Aorta (tissue), 5 donors: ENCODE measurements at places on chromosomes 11 and 22. TPM values are rescaled to one million over a fixed set of nuclear protein-coding genes. Genes with fewer than 3 reads are reported as not detected.

- DNase-seq: no peak
Observed at GRCh38 chr11:106186630-106187029, 109.2 kb downstream of the AASDHPPT start.

DNA sequence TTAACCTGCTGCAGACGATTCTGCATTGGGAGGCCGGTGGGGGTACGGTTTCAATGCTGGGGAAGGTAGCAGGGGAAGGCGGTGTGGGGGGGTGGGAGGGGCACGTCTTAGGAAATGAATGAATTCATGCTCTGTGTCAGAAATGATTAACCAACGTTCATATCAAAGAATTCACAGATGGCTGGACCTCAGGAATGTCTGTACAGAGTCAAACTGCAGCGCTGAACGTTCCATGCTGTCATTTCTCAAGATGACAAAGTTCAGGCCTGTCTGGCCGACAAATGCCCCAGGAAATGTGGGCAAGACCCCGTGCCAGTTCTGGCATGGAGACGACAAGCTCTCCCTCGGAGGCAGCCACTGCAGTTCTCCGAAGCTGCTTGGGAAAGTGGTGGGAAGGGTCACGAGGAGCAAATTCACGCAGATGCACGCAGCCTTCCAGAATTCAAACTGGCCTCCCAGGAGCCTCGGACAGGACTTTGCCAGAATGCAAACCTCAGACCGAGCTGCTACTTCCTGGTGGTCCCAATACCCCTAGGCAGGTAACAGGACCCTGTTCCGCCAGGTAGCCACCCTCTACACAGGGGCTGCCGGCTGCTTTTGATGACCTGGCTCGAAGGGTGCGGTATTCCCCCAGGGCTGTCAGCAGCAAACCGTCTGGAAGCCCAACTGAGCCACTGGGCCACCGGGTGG lies 81.5 kb downstream of the TRMU start:
- no peak for DNase-seq

- DNase-seq: no peak
Observed at GRCh38 chr22:39898997-39899396, 1.9 kb upstream of the GRAP2 start.

DNA sequence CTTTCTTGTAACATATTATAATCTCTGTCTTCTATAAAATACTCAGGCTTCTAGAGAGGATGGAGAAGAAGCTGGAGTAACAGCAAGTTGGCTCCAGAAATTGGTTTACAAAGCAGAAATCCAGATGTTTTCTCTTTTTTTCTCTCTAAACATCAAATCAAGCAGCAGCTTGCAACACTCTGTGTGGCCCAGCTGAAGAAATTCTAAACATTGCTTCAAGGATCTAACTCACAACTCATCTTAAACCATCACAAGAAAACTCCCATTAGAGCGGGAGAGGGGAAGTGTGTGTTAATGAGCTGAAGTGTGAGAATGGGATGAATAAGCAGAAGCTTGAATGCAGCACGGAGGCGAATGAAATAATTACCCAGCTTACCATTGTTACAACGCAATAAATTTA lies 146.5 kb downstream of the OPCML start:
- no peak for DNase-seq

MRGPRE gene
- not detected for total RNA-seq

- no peak for DNase-seq
Observed at GRCh38 chr11:65468874-65469333, 29.9 kb upstream of the MALAT1 start.

HBG1 gene
- not detected for total RNA-seq

TMEM138 gene
- total RNA-seq: 31.9 TPM

IFITM10 gene
- total RNA-seq: 15.0 TPM

DNA sequence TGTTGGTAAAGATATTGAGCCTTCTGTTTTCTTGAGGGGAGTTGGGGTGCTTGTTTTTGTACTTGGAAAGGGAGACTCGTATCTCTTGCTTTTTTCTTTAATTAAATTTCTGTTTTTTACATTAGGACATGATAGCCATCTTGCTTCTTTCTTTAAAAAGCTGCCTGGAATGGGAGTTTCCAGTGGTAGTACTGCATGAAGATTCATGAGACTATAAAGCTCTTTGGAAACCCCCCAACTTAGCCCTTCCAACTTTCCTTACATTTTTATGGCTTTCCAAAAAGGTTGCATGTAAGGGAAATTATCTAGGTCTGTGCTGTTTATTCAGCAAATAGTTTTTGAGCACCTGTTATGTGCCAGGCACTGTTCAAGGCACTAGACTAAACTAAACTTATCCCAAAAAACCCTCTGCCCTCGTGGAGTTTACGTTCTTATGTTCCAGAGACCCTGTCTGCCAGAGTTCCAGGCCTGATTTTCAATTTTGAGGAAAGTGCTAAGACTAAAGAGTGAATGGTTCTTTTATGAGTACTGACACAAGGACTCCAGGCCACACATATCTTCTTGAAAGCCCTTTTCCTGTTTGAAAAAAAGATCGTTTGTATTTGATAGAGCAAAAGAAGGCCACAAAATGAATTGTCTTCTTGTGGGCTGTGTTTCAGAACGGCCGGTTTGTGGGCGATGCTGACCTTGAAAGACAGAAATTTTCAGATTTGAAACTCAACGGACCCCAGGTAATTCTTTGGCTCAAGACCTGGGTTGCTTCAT lies 31.9 kb downstream of the CTNND1 start:
- no peak for DNase-seq

- DNase-seq: no peak
Observed at GRCh38 chr11:59283825-59284772, 71.4 kb upstream of the MPEG1 start.

DNA sequence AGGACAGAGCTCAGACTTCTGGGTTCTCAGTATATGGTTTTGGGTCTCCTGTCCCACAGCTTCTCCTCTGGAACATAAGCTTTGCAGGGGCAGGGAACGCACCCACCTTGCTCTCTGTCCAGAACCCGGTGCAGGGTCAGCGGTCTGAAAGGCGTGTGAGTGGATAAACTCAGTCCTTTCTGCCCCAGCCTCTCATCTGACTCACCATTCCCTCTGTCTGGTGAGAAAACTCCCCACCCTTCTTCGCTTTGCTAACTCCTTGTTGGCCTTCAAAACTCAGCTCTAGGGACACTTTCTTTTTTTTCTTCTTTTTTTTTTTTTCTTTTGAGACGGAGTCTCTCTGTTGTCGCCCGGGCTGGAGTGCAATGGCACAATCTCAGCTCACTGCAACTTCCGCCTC lies 68.9 kb upstream of the NUP50 start:
- no peak for DNase-seq

RNF169 gene
- 19.8 TPM for total RNA-seq

GRCh38 chr11:86608251-86608799 lies 64.1 kb downstream of the ME3 start:
- DNase-seq: peak; percentile 84

DNA sequence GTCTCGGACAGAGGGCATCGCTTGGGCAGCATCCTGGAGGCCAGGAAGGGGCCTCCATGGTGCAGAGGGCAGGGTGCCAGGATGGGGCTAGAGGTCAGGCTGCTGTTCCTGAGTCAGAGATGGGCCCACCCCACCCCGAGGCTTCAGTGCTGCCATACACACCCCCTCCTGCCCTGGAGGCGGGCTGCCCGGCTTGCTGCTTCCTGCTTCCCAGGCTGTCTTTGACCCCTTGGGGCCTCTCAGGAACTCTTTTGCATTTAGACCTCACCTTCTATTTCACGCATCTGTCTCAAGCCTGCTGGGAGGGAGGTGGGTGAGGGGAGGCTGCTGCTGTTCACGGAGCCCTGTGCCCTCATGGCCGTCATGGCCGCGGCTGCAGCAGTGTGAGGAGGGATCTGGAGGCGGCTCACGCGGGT lies 6.6 kb upstream of the GRAMD4 start:
- no peak for DNase-seq

OR51B5 gene
- 0.71 TPM for total RNA-seq

- DNase-seq: no peak
Observed at GRCh38 chr11:69386594-69387408, 92.8 kb downstream of the MYEOV start.

GLYATL1 gene
- not detected for total RNA-seq

OR5B21 gene
- total RNA-seq: not detected

TCP11L1 gene
- total RNA-seq: 35.2 TPM

SLC22A6 gene
- total RNA-seq: not detected

DNA sequence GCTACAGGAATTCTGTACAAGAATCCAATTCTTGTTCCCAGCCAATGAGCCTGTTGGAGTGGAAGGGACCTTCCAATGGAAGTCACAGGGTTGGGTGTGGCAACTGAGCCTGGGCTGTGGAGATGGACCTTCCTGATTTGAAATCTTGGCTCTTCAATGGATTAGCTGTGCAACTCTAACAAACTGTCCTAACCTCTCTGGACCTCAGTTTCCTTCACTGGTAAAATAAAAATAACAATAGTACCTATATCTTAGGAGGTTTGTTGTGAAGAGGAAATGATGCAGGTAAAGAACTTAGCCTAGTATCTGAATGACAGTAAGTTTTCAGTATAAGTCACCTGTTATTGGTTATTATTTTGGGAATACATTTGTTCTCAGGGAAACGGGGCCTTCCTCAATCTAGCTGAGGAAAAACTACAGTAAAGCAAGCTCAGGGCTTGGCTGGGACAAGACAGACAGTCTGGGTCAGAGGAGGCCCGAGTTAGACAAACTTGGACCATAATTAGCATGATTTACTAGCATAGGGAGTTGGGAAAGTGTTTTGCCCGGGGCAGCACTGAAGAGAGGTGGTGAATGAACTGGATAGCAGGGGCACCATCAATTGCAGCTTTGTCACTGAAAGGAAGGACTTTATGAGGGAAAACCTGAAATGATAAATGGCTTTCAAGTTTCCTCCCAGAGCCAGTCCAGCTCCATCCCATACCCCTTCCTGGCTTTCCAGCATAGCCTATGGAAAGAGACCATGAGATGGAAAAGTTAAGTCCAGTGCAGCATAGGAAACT lies 13.7 kb downstream of the ELF5 start:
- no peak for DNase-seq

- DNase-seq: no peak
Observed at GRCh38 chr11:126502982-126503381, 147.5 kb downstream of the ST3GAL4 start.
